SJCRH30 (cell line): ENCODE measurements at places on chromosomes 16 and 17.

GRCh38 chr17:50703162-50703561, 4.6 kb downstream of the ANKRD40 start:
- DNase-seq: no peak

DNA sequence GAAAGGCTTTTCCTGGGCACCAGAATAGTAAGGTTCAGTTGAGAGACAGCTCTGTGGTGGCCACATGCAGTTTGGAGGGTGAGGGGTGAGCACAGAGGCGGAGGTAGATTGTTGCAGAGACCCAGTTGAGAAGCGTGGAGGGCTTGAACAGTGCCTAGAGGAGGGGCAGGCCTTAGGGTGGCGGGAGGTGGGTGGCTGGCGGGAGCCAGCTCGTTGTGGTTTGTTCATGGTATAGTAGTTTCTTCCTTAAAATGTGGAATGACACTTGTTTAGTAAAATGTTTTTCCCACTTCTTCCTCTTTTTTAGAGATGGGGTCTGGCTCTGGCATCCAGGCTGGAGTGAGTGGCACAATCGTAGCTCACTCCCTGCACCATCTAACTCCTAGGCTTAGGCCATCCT, 14.2 kb downstream of the USP10 start:
- DNase-seq: no peak

- no peak for DNase-seq
These were observed 537.7 kb downstream of the MAF start for GRCh38 chr16:79062821-79063220.

GRCh38 chr16:31073142-31073969, 684 bp downstream of the ZNF668 start:
- peak; percentile 92 for DNase-seq

GRCh38 chr17:43552229-43552837, 6.2 kb upstream of the ETV4 start:
- no peak for DNase-seq

DNA sequence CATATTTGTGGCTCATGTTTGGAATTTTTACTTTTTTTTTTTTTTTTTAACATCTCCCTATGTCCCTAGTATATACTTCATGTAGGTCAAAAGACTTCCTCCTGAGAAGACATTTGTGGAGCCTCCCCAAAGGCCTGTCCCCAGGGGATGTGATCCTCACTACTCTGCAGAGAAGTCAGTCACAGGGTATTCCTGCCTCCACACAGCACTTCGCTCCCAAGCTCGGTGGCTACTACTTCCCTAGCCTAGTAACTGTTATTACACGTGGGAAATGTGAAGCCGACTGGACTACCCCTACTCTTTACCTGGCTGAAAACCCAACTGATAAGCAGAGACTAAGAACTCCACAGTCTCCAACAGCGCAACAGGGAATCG, 116.8 kb downstream of the HIC1 start:
- peak; percentile 5 for DNase-seq

DNA sequence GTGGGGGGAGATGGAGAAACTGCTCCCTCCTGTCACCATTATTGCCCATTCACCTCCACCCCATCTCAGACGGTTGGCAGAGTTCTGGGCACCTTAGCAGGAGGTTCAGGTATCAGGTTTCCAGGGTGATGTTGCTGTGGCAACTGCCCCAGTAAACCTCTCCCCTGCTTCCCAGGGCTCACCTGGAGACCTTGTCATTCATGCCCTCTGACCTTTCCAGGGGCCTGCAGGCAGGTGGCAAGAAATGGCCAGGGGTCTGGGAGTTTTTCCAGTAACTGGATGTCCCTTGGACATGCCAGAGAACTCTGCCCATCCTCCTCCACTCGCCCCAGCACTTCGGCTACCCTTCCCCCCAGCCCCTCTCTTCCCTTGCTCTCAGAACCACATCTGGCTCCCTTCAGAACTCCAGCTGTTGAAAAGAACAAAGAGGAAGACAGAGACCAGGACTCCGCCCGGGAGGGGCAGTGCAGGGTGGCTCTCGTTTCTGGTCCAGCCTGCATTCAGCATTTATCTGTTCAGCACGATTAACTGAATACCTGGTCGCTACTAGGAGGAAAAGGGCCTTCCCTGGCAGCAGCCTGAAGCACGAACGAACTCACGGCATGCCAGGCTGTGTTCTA, 8.5 kb downstream of the MLLT6 start:
- DNase-seq: no peak
